ENCODE measurements at places on chromosomes 5 and 9. TPM values are rescaled to one million over a fixed set of nuclear protein-coding genes. Genes with fewer than 3 reads are reported as not detected.

GAS1 gene
- total RNA-seq = 0.42 TPM

FBXL7 gene
- total RNA-seq = not detected

EPB41L4B gene
- not detected for total RNA-seq

FGF18 gene
- 0.50 TPM for total RNA-seq

CLIC3 gene
- total RNA-seq = 2.1 TPM

FRMD3 gene
- 1.4 TPM for total RNA-seq

IPO11 gene
- 18.3 TPM for total RNA-seq

FOXD4L3 gene
- not detected for total RNA-seq

NAIP gene
- 21.0 TPM for total RNA-seq

MAST4 gene
- 39.4 TPM for total RNA-seq

DAPK1 gene
- 3.2 TPM for total RNA-seq

ANKRD18A gene
- total RNA-seq = 22.3 TPM

TSSK1B gene
- not detected for total RNA-seq

PCDHGA2 gene
- not detected for total RNA-seq

TLX3 gene
- total RNA-seq = not detected

SERF1B gene
- total RNA-seq = 23.4 TPM

AGXT2 gene
- not detected for total RNA-seq

GRXCR2 gene
- not detected for total RNA-seq

FAM81B gene
- 3.6 TPM for total RNA-seq

Data from T-helper 17 cell (primary cell).